Prostate gland (tissue), 2 donors: ENCODE measurements at places on chromosomes 4 and X.

- no peaks in the 10 kb centered on the region for H3K36me3 ChIP-seq
- no peak overlapping the region for H3K27ac ChIP-seq
- no peaks in the 10 kb centered on the region for H3K27me3 ChIP-seq
- no peak overlapping the region for H3K4me3 ChIP-seq
Observed at GRCh38 chr4:123600987-123601904, 204.7 kb downstream of the SPRY1 start.

- no peak overlapping the region for H3K4me3 ChIP-seq
- H3K27ac ChIP-seq = no peak overlapping the region
- DNase-seq = no peak
- H3K27me3 ChIP-seq = no peaks in the 10 kb centered on the region
- H3K36me3 ChIP-seq = no peaks in the 10 kb centered on the region
Observed at GRCh38 chr4:105225500-105225899, 78.8 kb downstream of the TET2 start.

- no peaks in the 10 kb centered on the region for H3K27me3 ChIP-seq
- DNase-seq = no peak
- no peaks in the 10 kb centered on the region for H3K4me1 ChIP-seq
- H3K4me3 ChIP-seq = no peak overlapping the region
- no peaks in the 10 kb centered on the region for H3K36me3 ChIP-seq
- no peak overlapping the region for H3K27ac ChIP-seq
Observed at GRCh38 chr4:183426507-183426906, 17.9 kb upstream of the CDKN2AIP start.

- H3K4me1 ChIP-seq = no peaks in the 10 kb centered on the region
- no peaks in the 10 kb centered on the region for H3K36me3 ChIP-seq
- H3K4me3 ChIP-seq = no peak overlapping the region
- DNase-seq = no peak
- no peaks in the 10 kb centered on the region for H3K27me3 ChIP-seq
Observed at GRCh38 chrX:110374559-110374958, 15.9 kb downstream of the RTL9 start.

DNA sequence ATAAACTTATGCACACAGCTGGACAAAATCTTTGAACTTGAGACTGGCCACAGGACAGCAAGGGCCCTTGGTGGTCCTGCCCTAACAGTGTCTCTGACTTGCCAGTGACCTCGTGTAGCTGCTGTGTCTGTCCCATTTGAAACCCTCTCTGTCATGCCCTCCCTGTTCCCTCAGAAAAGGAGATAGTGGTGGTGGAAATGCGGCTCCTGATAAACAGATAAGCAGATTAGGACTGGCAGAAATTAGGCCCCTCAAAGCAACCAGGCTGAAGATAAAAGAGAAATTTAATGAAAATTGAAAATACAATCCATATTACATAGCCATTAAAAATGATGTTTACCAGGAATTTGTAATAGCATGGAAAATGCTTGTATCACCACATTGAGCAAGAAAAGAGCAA is 136.6 kb upstream of the ATP6AP2 start:
- no peaks in the 10 kb centered on the region for H3K36me3 ChIP-seq
- no peak for DNase-seq
- no peaks in the 10 kb centered on the region for H3K4me1 ChIP-seq
- H3K4me3 ChIP-seq = no peak overlapping the region

DNA sequence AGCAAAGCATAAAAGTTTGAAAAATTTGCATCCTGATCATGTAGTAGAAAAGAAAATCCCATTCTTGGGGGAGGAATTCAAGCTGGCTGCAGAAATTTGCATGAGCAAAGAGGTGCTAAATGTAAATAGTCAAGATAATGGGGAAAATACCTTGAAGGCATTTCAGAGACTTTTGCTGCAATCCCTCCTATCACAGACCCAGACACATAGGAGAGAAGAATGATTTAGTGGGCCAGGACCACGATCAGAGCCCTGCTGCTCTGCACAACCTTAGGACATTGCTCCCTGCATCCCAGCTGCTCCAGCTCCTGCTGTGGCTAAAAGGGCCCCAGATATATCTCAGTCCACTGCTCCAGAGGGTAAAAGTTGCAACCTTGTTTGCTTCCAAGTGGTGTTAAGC is 1439.7 kb upstream of the AGA start:
- no peak overlapping the region for H3K27ac ChIP-seq
- no peaks in the 10 kb centered on the region for H3K36me3 ChIP-seq
- H3K4me3 ChIP-seq = no peak overlapping the region
- H3K27me3 ChIP-seq = no peaks in the 10 kb centered on the region
- no peaks in the 10 kb centered on the region for H3K4me1 ChIP-seq

DNA sequence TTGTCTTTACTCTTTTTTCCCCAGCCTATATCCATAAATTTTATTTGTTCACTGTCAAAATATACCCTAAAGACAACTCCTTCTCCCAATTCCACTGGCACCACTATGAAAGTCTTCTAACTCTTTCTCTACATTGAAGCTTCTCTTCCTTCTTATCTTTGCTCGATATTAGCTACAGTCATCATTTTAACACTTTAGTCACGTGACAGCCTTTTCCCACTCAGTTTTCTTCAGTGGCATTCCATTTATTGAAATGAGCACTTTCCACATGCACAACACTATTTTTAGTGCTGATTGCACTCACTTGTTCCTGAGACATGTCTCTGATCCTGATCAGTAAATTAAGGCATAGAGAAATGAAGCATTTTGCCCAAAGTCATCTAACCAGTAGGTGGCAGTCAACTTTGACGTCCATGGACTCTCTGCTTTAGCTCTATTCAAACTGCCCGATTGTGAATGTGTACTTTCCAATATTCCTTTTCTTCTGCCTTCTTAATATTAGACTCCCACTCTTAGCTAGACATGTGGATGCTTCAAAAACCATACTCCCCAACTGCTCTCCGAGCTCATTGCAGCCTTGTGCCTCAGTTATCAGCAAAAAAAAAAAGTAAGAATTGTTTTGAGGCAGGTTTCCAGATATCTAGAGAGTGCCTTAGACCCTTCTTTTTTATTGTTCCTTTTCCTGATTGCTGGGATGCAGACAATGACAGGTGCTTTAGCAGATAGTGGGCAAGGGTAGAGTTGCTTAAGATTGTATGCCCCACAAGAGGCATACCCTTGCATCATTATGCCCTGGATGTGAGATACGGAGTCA is 394.4 kb upstream of the ADGRL3 start:
- H3K4me1 ChIP-seq = no peaks in the 10 kb centered on the region
- no peaks in the 10 kb centered on the region for H3K36me3 ChIP-seq
- no peaks in the 10 kb centered on the region for H3K27me3 ChIP-seq
- no peak overlapping the region for H3K27ac ChIP-seq
- DNase-seq = no peak
- H3K4me3 ChIP-seq = no peak overlapping the region

DNA sequence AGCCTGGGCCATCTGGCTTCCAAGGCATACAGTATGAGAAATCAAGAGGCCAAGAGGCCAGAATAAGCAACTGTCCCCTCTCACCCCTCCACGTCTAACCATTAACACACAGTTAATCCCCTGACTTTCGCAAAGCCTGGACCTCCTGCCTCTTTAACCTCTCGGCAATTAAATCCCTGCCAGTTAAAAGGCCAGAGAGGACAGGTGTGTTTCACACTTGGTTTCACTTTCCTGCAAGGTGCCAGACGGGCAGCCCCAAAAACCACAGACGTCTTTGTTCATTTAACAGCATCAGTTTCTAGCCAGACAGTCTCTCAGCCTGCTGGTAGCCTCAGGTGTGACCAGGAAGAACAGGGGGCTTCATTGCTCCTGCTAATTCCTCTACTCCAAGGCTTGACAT is 91.1 kb upstream of the KIT start:
- DNase-seq = no peak
- no peaks in the 10 kb centered on the region for H3K27me3 ChIP-seq
- no peaks in the 10 kb centered on the region for H3K36me3 ChIP-seq
- no peak overlapping the region for H3K27ac ChIP-seq
- no peak overlapping the region for H3K4me3 ChIP-seq
- no peaks in the 10 kb centered on the region for H3K4me1 ChIP-seq

GRCh38 chr4:99855678-99856077 is 38.5 kb downstream of the LAMTOR3 start:
- no peak overlapping the region for H3K27ac ChIP-seq
- H3K4me1 ChIP-seq = no peaks in the 10 kb centered on the region
- no peaks in the 10 kb centered on the region for H3K36me3 ChIP-seq
- H3K4me3 ChIP-seq = no peak overlapping the region

- no peak overlapping the region for H3K4me3 ChIP-seq
- H3K4me1 ChIP-seq = no peaks in the 10 kb centered on the region
- no peak for DNase-seq
- H3K36me3 ChIP-seq = no peaks in the 10 kb centered on the region
- H3K27me3 ChIP-seq = no peaks in the 10 kb centered on the region
Observed at GRCh38 chr4:118732591-118733330, 47.6 kb downstream of the METTL14 start.

DNA sequence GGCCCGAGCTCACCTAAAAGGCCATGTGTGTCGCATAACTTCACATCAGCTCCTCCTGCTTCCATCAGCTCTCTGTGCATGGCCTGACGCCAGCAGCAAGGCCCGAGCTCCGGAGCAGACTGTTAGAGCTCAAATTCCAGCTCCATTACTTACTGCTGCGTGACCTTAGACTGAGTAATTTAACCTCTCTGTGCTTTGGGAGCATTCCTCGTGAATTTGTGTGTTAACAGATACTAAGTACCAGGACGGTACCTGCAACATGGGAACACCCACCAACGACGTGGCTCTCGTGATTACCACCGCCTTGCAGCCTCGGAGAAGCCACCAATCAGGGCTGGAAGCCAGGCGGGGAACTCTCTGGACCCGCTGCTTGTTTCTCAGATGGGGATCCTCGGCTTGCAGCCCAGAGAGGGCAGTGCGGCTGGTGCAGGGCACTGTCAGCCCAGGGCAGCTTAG is 12.9 kb downstream of the LETM1 start:
- DNase-seq = no peak
- H3K4me1 ChIP-seq = no peaks in the 10 kb centered on the region
- H3K36me3 ChIP-seq = no peaks in the 10 kb centered on the region
- H3K27ac ChIP-seq = no peak overlapping the region
- H3K27me3 ChIP-seq = no peaks in the 10 kb centered on the region
- H3K4me3 ChIP-seq = no peak overlapping the region

GRCh38 chr4:181784881-181785280 is 458.3 kb upstream of the TENM3 start:
- no peaks in the 10 kb centered on the region for H3K36me3 ChIP-seq
- no peak overlapping the region for H3K4me3 ChIP-seq
- no peaks in the 10 kb centered on the region for H3K4me1 ChIP-seq
- no peaks in the 10 kb centered on the region for H3K27me3 ChIP-seq

DNA sequence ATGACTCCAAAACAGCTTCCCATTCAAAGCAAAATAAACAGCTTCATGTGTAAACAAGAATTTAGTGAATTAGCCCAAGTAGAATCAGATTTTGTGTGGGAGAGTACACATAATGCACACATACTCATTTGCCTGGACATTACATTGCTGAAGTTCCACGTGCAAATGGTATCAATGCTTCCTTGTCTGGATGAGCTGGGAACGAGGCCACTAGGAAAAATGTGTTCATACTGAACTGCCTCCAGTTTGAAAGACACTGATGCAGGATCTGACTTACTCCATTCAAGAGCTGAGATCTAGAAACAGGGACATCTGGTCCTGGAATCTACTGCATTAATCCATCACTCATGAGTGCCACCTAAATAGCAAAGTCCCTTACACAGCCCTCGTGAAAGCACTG is 228.0 kb downstream of the APBB2 start:
- H3K36me3 ChIP-seq = no peaks in the 10 kb centered on the region
- no peak overlapping the region for H3K4me3 ChIP-seq
- H3K27me3 ChIP-seq = no peaks in the 10 kb centered on the region
- no peaks in the 10 kb centered on the region for H3K4me1 ChIP-seq

DNA sequence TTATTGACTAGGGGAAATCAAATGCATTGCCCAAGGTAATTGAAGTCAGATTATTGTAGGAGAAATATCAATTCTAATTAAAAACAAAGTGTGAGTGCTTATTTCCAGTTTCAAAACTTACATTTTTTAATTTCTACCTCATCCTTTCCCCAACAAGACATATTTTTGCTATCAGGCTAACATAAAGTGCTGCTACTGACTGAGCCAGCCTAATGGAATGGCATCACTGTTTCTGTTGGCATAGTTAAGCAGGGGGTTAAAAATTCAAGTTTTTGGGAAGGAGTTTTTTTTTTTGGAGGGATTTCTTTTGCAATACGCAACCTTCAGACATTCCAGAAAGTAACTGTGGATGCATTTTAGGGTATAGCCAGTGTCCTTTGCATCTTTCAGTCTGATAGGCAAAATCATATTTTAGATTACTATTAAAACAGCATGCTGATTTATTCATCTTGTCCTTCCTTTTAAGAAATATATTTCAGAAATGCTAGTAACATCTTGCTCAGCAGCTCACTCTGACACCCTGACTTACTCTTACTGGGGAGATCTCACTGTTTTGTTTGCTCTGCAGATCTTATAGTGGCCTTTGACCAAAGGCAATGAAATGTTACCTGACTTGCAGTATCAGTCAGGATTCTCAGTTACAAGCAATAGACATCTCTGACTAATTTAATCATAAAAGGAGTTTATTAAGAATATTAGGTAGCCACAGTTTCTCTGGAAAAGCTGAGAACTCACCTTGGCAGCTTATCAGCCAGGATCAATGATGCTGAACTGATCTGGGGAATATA is 24.4 kb downstream of the GAB1 start:
- H3K4me3 ChIP-seq = no peak overlapping the region
- no peaks in the 10 kb centered on the region for H3K27me3 ChIP-seq
- DNase-seq = no peak
- no peak overlapping the region for H3K27ac ChIP-seq

- H3K27ac ChIP-seq = no peak overlapping the region
- H3K4me1 ChIP-seq = no peaks in the 10 kb centered on the region
- H3K4me3 ChIP-seq = no peak overlapping the region
- no peak for DNase-seq
Observed at GRCh38 chrX:131812847-131813825, 210.0 kb upstream of the STK26 start.

DNA sequence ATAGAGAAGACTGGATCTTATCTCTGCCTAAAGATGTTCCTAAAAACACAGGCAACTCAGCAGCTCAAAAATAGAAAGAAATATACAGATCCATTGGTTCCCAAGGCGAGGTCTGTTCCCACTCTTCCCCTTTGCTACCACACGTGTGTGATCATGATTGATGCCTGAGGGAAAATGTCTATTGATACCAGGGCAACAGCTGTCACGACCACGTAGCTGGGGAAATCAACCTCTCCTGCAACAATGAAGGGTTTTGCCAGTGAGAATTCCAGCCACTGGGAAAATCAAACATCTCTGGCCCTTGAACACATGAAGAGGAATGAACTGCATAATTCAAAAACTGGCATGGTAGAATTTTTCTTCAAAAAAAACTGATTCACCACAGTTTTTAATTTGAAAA is 131.0 kb upstream of the MAP3K15 start:
- H3K27me3 ChIP-seq = no peaks in the 10 kb centered on the region
- no peak for DNase-seq
- no peak overlapping the region for H3K27ac ChIP-seq
- H3K36me3 ChIP-seq = no peaks in the 10 kb centered on the region
- H3K4me1 ChIP-seq = no peaks in the 10 kb centered on the region

DNA sequence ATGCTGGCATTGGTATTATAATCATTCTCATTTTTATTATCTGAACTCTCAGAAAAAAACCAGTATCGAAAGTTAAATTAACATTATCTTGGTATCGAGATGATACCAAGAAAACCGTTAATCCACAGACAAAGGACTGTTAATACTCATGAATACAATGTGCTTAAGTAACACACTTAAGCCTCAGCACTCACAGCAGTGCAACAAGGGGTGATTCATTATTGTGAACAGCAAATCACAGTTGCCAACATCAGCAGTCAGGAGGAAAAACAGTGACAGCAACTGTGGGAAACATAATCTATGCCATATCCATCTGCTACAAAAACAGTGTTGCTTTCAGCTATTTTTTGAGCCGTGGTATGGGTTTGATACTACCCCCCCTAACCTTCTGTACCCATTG is 210.9 kb upstream of the ATOH1 start:
- no peaks in the 10 kb centered on the region for H3K4me1 ChIP-seq
- no peaks in the 10 kb centered on the region for H3K27me3 ChIP-seq
- no peak overlapping the region for H3K4me3 ChIP-seq
- no peak for DNase-seq
